Stimulated activated CD4-positive, alpha-beta T cell treated with anti-CD3 and anti-CD28 coated beads, Interleukin-1b, Interleukin-23, amount 100 ng/mL, for 1 hour (primary cell): ENCODE measurements at places on chromosomes 7 and 10.

DNA sequence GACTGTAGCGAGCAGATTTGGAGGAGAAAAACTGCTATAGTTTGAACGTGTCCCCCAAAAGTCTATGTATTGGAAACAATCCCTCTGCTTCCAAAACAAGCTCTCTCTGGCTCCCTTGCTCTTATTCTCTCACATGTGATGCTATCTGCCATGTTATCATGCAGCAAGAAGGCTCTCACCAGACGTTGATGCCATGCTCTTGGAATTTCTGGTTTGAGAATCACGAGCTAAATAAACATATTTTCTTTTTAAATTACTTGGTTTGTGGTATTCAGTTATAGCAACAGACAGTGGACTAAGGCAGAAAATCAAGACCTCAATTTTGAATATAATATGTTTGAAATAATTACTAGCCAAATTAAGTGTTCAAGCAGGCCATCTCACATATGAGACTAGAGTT is 17.5 kb upstream of the GNAT3 start:
- DNase-seq, result no peak

DNA sequence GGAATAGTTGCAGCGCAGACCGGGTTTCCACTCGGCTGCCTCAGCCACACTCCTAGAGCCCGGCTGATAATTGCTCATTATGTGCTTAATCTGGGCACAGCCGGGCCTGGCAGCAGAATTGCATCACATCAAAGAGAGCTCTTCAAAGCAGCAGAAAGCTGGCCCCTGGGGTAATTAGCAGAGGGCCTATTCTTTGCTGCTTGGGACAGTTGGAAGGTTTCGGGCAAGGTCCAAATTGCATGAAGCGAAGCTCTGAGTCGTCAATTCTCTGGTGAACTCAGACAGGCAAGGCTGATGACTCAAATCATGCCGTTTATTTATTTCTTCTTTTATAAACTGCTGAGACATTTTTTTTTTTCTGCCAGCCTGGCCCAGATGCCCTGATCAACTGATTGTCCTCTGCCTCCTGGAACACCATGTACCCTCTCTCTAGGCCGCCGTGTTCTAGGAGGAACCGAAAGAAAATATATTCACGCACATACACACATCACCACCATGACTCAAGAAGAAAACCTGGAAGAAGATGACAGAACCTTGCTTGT is 242.2 kb downstream of the RAB11FIP2 start:
- DNase-seq, result no peak

DNA sequence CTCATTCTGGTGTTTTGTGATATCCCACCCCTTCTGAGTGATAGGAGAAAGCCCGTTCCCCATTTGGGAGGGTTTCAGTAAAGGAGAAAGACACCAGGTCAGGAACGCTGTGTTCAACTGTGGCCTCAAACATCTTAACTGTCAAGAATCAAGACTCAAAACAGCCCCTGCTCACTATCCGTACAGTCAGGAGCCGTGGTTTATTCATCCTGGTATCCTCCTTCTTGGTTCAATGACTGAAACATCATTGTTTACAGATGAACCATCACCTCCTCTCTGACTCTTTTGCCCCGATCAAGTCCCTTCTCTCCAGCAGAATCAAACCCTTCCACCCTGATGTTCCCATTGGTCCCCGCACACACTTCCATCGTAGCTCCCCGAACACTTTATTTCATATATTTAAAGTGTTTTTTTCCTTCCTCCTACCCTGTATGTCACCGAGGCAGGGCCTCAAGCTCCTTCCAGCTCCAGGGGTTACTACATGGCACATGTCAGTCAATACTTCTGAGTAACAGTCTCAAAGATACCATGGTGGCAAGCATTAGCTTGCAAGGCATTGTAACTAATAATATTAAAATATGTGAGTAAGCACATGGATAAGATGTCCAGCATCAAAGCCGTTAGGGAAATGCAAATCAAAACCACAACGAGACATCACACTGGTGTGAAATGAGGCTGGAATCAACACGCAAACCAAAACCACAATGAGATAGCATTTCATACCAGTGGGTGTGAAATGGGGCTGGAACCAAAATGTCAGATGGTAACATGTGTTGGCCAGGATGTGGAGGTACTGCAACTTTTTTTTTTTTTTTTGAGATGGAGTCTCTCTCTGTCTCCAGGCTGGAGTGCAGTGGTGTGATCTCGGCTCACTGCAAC is 124.7 kb upstream of the C1QL3 start:
- no peak for DNase-seq

GRCh38 chr7:47711776-47712175 is 129.9 kb upstream of the TNS3 start:
- DNase-seq, result no peak

DNA sequence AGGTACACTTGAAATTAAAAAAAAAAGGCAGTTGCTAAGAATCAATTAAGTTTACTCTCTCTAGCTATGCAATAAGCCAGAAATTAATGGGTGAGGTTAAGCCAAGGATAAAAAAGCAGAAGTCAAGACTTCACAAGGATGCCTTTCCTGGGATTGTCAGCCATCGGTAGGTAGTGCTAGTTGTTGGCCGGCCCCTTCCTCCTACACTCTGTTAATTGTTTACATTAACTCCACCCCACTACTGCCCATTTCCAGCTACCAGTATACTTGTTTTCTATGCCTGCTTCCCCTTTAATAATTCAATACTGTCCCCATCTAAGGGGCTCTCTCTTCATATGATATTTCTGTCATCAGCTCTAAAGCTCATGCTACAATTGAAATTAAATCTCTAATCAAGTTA is 461.0 kb downstream of the IPMK start:
- no peak for DNase-seq

DNA sequence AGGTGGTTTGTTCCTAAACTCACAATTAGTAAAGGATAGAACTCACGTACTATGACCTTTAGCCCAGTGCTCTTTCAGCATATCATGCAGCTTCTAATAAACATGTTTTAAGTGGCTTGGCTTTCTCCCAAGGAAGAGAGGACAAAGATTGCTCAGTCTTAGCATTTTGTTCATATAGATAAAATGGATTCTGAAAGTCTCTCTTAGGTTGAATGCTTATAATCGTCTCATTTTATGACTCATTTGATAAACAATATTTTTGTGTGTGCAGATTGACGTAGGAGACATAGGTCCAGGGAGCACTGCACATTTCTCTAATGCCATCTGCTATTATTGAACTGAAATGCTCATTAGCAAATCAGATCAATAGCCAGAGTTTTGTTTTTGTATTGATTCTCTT is 44.8 kb downstream of the GNAT3 start:
- DNase-seq, result no peak

- DNase-seq, result no peak
These were observed 93.2 kb upstream of the KIF5B start for GRCh38 chr10:32149252-32149955.

DNA sequence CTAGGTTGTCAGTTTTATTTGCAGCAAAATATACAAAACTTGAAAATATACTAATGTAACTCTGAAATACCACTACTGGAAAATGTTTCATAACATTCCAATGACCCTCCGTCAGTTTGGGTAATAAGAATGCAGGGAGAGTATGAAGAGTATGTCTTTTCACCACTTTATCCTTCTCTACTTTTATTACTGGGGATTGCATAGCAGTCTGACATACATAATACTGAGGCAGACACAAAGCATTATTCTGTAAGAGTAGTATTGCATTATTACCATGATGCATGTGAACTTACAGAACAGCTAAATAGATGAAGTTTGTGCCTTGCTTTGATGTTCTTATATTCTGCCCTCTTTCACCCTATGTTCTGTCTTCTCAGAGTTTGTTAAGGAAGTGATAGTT is 151.8 kb upstream of the TPK1 start:
- DNase-seq, result no peak

- DNase-seq, result no peak
These were observed 104.9 kb upstream of the KCND2 start for GRCh38 chr7:120168066-120168465.

DNA sequence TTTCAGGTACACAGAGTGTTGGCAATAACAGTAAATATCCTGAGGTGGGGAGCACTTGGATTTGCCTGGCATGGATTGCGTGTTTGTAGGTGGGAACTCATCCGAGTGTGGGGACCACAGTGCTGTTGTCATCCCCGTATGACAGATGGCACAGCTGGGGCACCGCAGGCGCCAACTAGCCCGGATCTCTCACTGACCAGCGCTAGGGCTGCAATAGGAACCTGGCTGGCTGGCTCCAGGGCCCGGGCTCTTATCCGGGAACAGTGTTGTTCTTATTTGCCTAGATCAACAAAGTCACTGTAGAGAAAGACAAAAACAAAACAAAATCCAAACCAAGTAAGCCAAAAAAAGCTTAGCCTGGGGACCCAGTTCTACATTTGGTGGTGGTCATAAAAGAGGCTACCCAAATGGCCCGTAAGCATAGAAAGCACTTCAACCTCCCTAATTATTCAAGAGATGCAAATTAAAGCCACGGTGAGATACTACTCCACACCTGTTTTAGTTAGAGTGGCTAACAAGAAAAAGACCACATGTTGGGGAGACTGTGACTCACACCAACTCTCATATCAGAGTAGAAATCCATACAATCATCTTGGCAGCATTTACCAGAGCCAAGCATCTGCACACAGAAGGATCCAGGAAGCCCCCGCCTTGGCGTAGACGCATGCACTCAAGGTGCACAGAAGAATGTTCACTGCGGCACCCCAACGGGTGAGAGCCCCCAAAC is 27.2 kb upstream of the PFKFB3 start:
- DNase-seq, result no peak

DNA sequence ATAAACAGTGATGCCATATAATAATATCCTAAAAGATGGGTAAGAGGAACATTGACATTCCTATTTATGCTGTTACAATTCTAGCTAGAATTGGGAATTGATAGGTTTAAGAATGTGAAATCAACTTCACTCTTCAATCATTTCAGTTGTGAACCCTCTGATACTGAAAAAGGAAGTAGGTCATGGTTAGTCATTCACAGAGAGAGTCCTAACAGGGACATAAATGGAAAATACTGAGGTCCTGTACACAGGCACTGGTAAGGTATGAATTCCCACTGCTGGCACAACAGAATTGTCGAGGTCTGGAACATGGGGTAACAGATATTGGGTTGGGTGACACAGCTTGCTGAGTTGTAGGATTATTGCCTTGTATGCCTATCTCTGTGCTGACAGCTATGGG is 289.4 kb upstream of the LRRN3 start:
- DNase-seq, result no peak

GRCh38 chr10:124142960-124143359 is 49.6 kb upstream of the CHST15 start:
- no peak for DNase-seq

GRCh38 chr7:8291397-8292141 is 29.6 kb upstream of the ICA1 start:
- DNase-seq, result no peak

GRCh38 chr10:114777415-114777814 is 44.2 kb upstream of the FHIP2A start:
- DNase-seq, result no peak

DNA sequence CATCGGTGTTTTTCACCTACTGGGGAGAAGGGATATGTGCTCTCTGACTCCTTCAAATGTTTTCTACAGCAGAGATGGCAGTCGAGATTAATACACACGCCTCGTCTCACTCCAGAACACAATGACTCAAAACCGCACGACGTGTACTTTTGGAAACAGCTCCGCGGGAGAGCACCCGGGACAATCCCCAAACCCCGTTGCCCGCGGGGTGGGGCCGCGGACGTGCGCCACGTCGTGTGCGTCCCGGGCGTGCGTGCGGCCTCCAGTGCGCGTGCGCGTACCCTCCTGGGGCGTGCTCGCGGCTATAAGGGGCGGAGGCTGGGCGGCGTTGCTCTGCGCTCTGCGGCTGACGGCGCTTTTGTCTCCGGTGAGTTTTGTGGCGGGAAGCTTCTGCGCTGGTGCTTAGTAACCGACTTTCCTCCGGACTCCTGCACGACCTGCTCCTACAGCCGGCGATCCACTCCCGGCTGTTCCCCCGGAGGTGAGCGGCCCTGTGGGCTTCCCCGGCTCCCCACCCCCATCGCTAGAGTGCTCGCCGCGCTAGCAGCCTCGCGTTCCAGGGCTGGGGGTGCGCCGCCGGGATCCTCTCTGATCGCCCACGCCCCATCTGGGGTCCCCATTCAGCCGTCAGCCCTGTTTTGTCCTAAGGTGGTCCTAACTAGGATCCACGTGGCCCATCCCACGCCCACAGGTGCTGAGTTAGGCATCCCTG is at the start of gene HILPDA:
Gene HILPDA, plus strand, starts transcription at position 336 of the 712 bp plus-strand sequence. CDS start 1,391 bp downstream, outside the sequence.
- DNase-seq, result peak; percentile 87

DNA sequence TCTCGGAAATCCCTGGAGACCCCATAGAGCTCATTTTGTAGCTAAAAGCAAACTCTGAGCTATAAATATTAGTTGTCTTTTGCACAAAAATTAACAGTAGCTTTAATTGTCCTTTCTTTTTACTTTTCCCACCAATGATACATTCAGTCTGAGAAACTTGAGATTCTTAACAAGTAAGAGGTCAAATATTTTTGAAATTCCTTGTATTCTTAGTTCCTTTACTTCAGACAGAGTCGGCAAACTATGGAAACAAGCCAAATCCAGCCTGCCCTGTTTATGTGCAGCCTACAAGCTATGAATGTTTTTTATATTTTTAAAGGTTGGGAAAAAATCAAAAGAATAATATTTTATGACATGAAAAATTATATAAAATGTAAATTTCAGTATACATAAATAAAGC is 146.6 kb downstream of the CTNNA3 start:
- no peak for DNase-seq

DNA sequence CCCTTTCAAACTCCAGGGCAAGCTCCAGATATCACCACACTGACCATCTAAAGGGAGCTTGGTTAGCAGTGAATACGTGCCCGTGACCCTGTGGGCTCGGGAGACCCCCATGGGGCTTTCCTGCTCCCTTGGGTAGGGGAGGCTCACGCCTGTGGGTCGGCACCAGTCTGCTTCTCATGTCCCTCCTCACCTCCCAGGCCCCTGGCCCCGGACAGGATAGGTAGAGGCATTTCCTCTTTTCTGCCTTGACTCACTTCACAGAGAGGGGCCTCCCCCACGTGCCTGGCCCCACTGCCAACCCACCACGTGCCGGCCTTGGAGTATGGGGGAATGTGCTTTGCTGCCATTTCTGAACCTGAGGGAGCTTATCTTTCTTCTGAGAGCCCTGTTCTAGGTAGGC is 131.3 kb upstream of the FAM20C start:
- DNase-seq, result no peak

DNA sequence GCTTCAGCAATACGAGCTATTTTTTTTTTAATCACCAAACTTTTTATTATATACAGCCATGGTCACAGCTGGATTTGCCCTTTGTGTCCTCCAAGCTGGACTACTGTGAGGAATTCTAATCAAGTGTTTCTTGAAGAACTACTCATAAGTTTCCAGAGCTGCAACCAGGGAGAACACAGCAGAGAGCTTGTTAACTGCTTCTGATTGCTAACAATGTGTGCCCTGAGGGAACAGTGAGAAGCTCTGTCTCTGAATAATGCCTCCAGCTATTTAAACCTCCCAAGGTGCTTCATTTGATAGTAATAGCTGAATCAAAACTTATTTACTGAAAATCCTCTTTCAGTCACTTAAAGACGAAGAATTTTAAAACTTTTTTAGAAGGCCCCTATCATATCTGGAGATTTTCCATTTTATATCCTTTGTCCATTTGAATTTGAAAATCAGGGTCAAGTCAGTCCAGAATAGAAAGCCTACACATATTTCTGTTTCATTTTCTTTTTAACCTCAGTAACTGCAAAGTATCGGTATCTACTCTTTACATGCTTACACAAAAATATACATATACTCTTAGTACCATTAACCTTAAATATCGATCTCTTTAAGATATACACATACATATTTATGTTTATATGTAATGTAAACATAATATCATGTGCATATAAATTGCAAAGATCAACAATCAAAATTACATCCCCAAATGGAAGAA is 1024.2 kb downstream of the GRM8 start:
- DNase-seq, result no peak

- no peak for DNase-seq
These were observed 40.8 kb downstream of the BLNK start for GRCh38 chr10:96230527-96230926.
